ENCODE measurements at places on chromosomes 7 and 10.

- DNase-seq, result no peak
Observed at GRCh38 chr10:30812018-30812851, 182.7 kb upstream of the LYZL2 start.

DNA sequence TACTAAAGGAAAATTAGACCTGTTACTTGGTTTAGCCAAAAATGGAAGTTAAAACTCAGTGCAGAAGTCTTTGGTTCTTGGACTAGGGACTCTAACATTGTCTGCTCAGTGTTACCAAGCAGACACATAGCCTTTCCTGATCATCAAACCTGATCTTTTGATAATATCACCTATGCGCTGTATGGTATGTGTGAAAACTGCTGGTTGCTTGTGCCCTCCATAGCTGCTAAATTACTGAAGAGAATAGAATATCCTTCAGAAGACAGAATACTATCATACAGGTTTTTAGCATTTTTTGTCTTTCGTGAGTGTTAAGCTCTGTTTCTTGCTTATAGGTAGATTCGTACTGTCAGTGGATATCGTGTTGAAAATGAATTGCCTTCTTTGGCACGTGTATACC is 68.7 kb downstream of the ST7 start:
- DNase-seq, result no peak

- DNase-seq, result no peak
Observed at GRCh38 chr7:116647290-116647689, 24.7 kb upstream of the MET start.

DNA sequence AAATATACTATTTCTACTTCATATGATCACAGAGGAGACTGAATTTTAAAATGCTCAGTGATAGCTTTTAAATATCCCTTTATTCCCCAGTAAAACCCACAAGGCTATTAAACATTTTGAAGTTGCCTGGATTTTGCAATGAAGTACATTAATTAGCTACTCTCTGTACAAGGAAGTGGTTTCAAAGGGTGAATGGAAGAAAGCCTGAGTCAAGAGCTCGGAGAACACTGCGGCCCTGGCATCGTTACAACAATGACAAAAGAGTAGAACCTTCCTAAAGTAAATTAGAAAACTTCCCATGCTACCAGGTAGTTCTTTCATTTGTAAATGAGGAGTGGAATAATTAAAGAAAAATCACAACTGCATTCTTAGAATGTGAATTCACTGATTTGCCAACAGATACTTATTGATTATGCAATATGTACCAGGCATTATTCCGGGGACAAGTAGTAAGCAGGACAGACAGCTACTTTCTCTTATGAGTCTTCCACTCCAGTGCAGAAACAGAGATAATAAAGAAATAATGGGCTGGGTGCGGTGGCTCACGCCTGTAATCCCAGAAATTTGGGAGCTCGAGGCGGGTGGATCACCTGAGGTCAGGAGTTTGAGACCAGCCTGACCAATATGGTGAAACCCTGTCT is 63.0 kb downstream of the ZNF22 start:
- no peak for DNase-seq

DNA sequence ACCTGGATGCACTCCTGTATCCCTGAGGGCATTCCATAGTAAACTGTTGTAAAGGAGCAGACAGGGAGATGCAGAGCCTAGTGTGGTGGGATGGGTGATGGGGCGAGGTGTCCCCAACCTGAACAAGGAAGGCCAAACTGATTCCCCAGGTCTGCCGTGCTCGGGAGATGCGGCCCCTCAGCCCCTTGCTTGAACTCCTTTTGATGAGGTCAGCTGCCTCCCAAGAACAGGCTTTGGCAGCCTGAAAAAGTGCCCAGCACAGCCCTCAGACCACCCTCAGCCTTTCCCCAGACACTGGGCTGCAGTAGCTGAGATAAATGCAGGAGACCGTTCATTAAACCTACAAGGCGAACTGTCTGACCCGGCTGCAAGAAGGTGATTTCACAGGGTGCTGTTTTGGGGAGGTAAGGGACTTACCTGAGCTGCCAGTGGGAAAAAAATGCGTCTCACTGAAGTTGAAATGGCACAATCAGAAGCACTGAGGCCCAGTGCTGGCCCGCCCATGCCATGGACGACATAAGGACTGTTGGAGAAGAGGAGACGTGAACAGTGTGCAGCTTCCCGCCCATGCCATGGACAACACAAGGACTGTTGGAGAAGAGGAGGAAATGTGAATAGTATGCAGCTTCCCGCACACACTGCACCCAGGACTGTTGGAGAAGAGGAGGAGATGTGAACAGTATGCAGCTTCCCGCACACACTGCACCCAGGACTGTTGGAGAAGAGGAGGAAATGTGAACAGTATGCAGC is 148.4 kb upstream of the FAM20C start:
- DNase-seq, result no peak

DNA sequence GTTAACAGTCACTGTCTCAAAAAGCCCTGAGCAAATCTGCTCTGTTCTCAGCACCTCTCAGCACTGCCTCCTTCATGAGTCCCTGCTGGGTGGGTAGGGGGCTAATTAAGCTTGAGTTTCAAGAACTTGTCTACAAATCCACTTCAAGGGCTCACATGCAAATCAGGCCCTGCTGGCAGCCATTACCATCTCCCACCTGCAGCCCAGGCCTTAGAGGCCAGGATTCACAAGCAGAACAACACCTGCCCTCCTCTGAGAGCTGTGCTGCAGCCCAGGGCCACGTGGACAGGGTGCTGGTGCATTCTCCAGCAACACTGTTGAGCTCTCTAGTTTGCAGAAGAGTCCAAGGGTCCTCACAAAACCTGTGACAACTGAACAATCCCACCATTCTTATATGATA is 119.2 kb downstream of the DPP6 start:
- peak; percentile 39 for DNase-seq

DNA sequence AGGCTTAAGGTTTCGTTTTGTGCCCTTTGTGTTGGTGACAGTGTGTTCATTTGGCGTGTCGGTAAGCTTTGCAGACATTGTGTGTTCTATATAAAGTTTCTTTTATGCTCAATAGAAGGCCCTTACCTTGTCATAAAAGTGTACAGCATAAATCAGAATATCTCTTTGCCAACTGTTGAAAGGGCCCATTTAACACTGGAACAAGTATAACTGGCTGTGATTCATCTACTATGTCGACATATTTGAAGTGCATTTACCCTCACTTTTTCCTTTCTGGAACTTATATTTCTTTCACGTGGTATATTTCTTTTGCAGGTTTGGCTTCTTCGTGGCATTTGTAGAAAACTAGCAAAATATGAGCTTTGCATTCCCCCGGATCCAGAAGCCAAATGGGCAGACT is 32.7 kb downstream of the EEPD1 start:
- DNase-seq, result no peak

GRCh38 chr7:3065724-3066143 is 22.1 kb upstream of the CARD11 start:
- DNase-seq, result peak; percentile 31

GRCh38 chr10:95295031-95295755 is 4.4 kb upstream of the PDLIM1 start:
- DNase-seq, result no peak

GRCh38 chr7:107581387-107582013 is 1.5 kb downstream of the BCAP29 start:
- DNase-seq, result no peak

- DNase-seq, result no peak
Observed at GRCh38 chr10:26474026-26474425, 35.9 kb downstream of the APBB1IP start.

- DNase-seq, result no peak
Observed at GRCh38 chr7:47149971-47150370, 431.9 kb downstream of the TNS3 start.

GRCh38 chr10:81600185-81600584 is 274.8 kb upstream of the NRG3 start:
- no peak for DNase-seq

- no peak for DNase-seq
Observed at GRCh38 chr10:86711513-86712316, 43.4 kb downstream of the LDB3 start.

- no peak for DNase-seq
Observed at GRCh38 chr10:51012073-51012472, 62.2 kb upstream of the PRKG1 start.

DNA sequence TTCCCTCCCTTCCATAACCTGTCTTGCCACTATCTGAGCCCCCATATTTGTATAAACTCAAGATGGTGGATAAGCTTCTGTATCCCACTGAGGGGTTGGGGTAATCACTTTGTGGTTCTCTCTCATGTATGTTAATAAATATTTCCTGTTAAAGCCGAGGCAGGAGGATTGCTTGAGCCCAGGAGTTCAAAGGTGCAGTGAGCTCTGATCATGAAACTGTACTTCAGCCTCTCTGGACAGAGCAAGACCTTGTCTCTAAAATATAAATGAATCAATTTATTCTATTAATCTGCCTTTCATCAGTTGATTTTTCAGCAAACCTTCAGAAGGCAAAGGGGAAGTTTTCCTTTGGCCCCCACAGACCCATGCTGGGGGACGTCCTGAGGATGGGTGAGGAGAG is 1.8 kb upstream of the RARRES2 start:
- no peak for DNase-seq

DNA sequence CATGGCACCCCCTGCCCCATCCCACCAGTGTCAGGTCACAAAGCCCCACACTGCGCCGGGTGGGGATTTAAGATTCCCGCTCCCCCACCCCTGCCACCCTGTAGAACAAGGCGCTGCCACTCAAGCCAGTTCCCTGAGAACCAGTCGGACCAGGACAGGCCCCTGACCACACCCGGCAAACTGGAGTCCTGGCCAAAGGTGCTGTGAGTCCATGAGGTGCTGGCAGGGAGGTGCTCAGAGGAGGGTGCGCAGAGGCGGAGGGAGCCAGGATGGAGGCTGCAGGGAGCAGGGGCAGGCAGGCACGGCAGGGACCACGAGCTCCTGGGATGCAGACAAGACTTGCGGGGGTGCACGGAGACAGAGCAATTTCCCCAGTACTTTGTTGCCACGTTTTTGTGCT is 19.7 kb upstream of the GDI2 start:
- DNase-seq, result no peak

- DNase-seq, result no peak
Observed at GRCh38 chr10:72459301-72459700, 104.6 kb upstream of the DNAJB12 start.

DNA sequence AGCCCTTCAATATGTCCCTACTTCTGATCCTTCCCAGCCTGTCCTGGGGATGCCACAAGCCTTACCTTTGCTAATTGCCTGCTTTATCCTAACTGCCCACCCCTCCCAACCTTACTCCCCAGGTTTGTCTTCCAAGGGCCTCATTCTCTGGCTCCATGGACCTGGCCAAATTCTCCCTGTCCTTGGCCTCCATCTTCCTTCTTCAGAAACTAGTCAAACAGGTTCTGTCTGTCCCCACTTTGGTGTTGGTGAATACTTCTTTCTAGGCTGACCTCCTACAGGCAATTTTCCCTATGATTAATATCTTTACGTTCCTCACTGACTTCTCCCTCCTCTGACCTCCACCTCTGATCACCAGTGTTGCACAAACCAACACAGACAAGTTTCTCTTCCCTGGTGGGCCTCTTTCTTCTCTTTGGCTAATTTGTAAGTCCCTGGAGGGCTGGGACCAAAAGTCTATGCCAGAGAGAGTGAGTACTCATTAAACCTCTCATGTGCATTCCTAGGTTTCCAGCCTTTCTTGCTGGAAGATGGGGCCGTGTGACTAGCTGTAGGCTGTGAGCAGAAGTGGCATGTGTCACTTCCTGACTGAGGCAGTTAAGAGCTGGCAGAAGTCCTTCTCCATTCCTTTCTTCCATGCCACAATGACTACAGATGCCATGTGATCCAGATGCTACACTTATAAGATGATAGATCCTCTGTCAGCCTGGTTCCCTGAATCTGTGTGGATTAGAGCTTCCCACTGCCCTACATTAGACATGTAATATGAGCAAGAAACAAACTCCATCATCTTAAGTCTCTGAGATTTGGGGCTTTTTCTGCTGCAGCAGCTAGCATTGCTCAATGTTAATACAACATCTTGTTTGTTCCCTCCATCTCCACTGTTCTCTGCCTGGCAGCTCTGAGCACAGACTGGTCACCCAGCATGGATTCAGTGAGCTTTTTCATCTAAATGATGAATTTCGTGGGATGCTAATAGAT is 382.7 kb downstream of the RPS24 start:
- DNase-seq, result no peak

DNA sequence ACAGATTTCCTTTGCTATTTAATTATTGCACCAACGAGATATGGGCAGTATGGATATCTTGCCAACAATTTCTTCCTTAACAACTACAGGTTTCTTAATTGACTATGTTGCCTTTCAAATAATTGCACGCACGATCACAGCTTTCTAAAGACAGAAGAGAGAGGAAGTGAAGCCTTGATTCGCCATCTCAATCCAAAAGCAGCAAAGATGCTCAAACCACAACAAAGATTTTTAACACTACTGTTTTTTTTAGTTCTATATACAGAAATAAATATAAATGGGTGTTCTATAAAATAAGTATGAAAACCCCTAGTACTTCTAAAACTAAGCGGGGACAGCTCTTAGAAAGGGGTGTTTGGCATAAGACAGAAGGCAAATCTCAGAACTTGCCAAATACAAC is 251.3 kb downstream of the SFMBT2 start:
- no peak for DNase-seq

DNA sequence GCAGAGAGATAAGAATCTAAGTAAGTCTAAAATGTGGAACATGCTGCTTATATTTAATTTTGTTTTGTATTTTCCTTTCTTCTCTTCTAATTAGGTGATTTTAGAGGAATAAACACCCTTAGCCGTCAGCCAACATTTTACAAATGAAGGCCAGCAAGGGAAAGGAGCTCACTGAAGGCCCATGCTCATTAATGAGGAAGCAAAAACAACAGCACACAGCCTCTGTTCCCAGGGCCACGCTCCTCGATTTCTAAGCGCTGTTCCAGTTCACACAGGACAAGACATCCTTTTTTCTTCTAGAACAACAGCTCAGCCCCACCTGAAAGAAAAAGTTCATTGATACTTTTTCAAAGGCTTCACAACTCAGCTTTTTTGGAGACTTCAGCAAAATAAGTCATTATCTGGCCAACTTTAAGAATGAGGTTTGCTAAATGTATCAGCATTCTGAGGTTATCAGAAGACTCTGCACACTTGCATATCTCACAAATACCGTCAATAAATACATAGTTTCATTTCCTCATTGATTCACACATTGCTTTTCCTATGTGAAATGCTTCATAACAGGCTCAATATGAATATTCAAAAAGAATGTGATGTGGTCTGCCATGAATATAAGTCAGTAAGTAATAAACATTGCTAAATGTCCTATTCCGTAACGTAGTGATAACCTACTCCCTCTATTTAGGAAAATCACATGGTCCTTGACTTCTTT is 34.8 kb upstream of the SFMBT2 start:
- no peak for DNase-seq

DNA sequence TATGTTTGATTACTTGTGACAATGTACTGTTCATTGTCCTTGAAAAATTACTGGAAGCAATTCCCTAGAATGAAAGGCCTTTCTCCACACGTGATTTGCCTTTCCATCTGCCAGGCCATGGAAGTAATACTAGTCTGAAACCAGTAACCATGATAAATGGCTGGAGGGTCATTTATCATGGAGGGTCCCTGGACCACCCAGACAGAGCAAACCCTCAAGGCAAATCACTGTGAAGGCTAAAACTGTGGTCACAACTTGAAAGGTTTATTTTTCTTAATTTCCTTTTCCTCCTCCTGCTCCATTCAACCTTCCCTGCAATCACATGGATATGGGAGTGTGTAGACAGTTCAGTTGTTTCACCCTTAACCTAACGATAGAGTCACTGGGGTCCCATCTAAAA is 16.4 kb downstream of the BRAF start:
- DNase-seq, result no peak

GRCh38 chr7:30594048-30594539 is 584 bp upstream of the GARS1 start:
- DNase-seq, result no peak
